Fibroblast of skin of left biceps (primary cell): ENCODE measurements at places on chromosomes 1 and 21.

- no peak for DNase-seq
These were observed 68.0 kb downstream of the FAAP20 start for GRCh38 chr1:2126331-2127186.

DNA sequence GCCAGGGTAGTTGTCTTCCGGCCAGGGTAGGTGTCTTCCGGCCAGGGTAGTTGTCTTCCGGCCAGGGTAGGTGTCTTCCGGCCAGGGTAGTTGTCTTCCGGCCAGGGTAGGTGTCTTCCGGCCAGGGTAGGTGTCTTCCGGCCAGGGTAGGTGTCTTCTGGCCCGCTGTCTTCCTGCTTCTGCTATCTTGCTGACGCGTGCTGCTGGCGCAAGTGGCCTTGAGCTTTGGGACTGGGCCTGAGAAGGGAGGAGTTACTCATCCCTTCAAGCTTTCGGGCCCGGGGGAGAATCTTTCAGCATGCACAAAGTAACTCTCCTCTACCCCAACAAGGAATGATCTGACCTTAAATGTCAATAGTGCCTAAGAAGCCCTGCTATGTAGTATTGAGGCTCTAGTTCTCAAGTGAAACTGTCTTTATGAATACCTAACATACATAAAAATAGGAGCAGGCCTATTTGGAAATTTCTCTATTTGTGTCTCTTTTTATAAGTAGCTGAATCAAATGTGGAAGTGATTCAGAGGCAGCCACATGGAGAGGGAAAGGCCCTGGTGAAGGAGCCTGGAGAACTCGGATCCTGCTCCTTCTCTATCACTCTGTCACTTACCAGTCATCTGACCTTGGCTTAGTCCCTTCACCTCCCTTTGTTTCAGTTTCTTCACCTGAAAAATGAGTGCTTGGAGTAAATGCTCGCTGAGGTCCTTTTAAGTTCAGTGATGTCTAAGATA, 65.6 kb downstream of the RGL1 start:
- DNase-seq = no peak

DNA sequence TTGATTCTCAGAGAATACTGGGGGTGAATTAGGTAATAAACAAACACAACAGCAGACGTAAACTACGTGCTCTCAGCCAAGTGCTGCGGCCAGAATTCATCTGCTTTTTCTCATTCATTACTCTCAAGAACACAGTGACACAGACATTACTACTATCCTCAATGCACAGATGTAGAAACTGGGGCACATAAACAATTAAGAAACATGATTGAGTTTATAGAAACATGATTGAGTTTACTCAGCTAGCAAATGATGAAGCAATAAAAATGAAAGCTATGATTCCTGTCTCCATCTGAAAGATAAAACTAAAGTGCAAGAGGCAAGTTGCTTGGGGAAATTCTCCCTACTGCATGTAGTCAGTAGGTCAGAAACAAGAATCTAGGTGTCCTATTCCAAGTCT, 140.5 kb downstream of the IFI44 start:
- no peak for DNase-seq

DNA sequence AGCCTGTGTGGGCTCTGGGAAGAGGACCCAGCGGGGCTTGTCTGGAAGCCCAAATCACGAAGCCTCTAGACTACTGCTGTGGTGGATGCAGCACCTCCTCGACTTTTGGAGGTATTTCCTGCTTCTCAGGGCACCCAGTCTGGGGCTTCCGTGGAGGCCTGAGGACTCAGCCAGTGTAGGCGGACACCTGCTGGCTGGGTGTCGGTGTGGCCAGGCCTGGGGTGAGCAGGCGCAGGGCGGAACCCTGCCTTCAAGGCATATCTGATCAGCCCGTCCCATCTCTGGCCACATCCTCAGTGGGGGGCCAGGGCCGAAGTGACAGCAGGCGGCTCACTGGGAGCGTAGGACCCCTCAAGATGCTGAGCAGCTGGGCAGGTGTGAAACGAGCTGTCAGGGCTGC, 6.9 kb downstream of the PLCH2 start:
- DNase-seq = no peak
